NCI-H187 (cell line): ENCODE measurements at places on chromosomes 5 and 9.

- no peak for DNase-seq
Observed at GRCh38 chr5:54793468-54794134, 191.8 kb downstream of the ESM1 start.

DNA sequence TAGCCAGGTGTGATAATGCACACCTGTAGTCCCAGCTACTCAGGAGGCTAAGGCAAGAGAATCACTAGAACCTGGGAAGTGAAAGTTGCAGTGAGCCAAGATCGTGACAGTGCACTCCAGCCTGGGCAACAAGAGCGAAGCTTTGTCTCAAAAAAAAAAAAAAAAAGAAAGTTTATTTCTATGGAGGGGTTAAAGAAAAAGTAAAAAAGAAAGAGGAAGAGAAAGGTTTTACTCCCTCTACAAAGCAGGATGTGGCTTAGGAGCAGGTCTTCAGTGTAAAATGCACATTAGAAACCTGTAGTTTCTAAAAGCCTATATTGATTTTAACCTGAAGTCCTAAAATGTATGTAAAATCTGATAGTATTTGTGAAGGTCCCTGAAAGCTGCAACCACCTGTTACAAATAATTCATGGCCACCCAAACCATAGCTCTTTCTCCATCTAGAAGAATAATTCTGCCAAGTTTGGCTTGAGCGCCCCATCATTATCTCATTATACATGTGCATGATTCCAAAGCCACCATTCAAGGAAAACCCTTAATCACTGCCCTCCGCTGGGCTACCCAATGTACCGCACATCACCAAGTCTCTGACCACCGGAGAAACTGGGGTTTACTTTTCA, 3.4 kb downstream of the FNBP1 start:
- no peak for DNase-seq

GRCh38 chr5:117143406-117143805, 568.8 kb upstream of the SEMA6A start:
- DNase-seq: no peak

DNA sequence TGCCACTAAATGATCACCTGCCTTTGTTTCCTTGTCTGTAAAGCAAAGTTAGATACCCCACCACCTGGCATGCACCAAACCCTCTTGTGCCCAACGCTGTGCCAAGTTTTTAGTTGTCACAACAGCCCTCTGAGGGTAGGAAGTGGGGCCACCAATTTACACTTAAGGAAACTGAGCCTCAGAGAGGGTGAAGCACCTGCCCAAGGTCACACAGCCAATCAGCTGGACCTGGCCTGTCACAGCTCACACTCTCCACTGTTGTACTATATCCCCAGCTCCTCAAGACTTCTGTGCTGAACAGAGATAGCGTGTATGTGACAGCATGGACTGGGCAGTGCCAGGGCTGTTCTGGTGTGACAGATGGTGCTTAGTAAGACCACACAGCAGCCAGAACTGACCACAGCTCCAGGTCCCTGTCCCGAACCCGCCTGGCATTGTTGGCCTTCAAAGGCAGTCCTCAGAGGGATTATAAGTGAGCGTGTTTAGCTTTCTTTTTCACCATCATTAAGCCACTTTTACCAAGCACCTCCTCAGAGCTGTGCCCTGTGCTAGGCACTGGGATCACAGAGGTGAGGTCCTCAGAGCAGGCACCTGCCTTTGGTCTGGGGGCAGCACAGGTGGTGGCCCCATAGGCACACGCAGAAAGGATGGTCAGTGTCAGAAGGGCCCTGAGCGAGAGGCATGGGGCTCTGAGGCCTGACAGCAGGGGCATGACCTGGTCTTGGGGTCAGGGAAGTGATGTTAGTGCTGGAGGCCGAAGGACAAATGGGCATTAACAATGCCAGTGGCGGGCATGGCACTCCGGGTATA, 71.1 kb downstream of the COL27A1 start:
- no peak for DNase-seq

GRCh38 chr5:17087035-17087434, 130.4 kb upstream of the BASP1 start:
- DNase-seq: no peak

DNA sequence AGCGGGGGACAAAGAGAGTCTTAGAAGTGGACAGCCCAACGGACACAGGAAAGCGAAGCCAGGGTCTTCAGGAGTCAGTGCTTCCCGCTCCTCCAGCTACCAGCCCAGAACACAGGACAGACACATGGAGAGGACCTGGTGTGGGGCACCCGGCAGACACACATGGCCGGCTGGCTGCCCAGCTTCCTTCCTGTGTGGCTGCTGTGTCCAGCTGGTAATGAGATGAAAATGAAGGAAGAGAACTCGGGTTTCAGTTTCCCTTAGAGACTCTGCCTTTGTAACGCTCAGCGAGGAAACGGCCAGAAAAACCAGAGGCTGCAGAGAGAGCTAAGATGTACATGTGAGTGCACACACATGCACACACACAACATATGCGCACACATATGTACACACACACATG, 87.5 kb downstream of the SECISBP2 start:
- no peak for DNase-seq

- no peak for DNase-seq
Observed at GRCh38 chr9:102049586-102050246, 311.3 kb upstream of the GRIN3A start.

DNA sequence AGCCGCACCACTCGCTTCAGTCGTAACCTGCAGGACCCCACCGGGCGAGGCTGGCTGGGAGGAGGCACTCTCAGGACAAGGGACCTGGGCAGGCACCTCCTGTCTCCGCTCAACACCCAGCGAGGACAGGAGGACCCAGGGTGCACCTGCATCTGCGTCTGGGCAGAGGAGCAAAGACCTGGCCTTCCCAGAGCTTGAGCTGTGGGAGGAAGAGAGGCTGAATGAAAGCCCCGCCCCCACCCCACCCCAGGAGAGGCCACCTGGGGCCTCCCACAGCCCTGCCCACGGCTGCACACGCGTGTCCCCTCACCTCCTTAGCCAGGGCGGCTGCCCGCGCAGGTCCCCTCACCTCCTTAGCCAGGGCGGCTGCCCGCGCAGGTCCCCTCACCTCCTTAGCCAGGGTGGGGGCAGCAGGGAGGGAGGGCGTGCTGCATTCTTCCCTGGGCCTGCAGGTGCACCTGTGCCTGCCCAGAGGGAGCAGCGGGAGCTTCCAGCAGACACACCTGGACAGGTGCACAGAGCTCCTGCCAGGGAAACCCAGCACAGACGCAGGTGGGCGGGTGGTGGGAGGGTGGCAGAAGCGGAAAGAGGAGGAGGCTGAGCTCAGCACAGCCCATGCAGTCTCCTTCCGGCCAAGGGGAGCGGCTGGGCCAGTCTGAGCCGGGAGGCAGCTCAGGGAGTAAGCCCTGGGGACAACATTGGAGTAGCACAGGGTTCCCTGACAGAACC, 18.5 kb upstream of the SLC12A7 start:
- peak; percentile 85 for DNase-seq

- DNase-seq: no peak
Observed at GRCh38 chr5:58261605-58262004, 198.3 kb downstream of the PLK2 start.

- no peak for DNase-seq
Observed at GRCh38 chr5:143226361-143226760, 177.1 kb downstream of the NR3C1 start.

DNA sequence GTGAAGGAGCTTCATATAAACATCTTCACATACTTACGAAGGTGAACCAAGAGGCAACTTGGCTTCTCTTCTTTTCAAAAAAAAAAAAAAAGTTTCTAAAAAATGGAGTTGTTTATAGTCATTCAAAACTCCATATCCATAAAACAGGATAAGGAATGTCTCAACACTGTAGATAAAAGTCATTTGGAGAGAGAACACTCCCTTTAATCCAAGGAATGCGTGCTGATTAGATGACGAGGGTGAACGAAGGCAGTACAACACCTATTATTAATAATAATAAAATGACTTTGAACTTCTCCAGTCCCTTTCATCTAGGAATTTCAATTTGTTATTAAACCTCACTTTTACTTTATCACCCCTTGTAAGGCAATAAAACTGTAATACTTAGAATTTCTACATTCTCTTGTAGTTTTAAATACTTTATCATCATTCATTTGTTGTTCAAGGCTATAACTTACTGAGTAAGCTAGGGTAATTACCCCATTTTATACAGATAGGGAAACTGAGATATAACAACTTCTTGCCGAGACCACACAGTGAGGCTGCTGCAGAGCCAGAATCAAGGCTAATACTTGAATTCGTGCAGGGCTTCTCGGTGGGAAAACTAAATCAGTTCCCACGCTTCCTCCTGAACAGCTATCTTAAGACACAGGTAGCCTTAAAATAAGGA, 377.1 kb downstream of the EFNA5 start:
- no peak for DNase-seq

DNA sequence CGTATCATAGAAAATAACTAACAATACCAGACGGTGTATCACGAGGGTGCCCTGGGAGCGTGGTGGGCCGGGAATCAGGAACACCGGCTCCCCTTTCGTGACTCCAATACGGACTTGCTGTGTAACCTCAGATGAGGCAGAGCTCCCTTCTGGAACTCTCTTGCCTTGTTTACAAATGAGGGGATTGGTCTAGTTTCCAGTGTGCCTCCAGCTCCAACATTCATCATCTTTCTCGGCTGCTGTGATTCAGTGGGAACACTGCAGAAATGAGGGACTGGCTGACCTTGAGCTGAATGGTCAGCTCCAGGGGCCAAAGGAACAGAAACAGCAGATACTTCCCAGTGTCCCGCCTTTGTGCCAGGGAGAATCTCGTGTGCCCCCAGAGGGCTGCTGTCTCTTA, 22.6 kb upstream of the TGFBI start:
- no peak for DNase-seq

- DNase-seq: no peak
Observed at GRCh38 chr5:172085738-172086137, 79.3 kb upstream of the FBXW11 start.

- no peak for DNase-seq
Observed at GRCh38 chr9:27749838-27750237, 176.6 kb upstream of the C9orf72 start.

DNA sequence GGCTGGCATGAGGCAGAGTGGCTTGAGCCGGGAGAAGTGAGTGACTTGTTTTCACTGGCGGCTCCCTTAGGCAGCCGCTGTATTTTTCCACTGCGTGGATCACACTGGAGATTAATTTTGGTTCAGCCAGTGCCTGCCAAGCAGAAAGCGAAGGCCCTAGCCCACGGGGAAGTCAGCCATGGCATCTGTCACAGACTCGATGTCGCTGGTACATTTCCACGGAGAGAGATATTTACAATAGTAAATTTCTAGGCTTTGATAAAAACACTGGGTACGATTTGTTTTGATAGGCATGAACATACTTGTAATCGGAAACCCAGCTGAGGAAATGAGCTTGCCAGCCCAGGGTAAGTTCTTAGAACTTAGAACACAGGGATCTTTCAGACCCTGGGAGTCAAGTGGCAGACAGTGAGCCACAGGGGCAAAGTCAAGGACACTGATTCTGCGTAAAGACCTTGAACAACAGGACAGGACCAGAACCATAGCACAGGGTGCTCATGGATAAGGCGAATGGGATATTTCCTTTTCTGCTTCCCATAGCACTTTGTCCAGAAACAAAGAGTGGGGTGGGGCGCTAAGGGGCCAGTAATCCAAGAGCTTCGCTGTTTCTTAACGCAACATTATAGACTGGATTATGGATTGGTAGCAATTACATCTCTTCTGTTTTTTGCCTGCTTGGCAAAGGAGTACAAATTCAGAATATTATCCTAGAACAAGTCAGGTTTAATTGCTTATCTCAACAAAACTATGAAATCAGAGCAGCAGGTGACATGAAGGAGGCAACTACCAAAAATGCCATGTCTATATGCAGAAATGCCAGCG, 4.5 kb downstream of the DUSP1 start:
- DNase-seq: no peak

DNA sequence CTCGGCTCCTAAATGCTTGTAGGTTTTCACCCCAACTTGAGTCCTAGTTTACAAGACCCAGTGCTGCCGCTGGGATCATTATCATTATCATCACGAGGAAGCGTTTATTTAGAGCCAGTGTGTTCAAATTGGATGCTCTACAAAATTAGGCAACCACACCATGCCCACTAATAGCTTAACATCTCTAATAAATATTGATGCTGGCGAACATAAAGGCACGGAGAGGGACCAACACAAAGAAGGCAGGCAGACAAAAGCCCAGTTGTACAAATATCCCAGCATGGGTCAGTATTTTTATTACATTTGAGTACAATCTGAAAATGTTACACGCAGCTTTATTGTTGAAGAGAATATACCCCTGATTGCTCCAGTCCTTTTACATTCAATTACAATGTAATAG, 4.7 kb downstream of the CFAP77 start:
- no peak for DNase-seq

DNA sequence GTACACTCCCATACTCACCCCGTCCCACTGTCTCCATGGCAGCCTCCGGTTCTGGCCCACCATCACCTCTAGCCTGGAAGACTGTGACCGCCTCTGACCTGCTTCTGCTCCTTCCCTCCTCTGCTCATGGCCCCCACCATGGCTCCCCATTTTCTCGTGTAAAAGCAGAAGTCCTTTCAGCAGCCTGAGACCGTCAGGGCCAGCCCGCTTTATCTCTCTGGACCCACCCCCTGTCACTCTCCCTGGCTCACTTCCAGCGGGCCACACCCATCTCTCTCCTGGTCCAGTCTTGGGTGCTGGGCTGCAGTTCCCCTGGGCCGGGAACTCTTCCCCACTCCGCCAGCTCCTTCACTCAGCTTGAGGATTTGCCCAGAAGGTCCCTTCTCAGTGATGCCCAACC, 96.0 kb upstream of the RUFY1 start:
- no peak for DNase-seq

GRCh38 chr5:14184725-14185124, 41.6 kb downstream of the TRIO start:
- no peak for DNase-seq

GRCh38 chr5:131302506-131302905, 38.7 kb downstream of the CDC42SE2 start:
- DNase-seq: no peak

- DNase-seq: peak; percentile 14
Observed at GRCh38 chr5:93894601-93895354, 153.4 kb upstream of the POU5F2 start.

GRCh38 chr5:10564838-10565784, 1.2 kb downstream of the ANKRD33B start:
- DNase-seq: no peak

- no peak for DNase-seq
Observed at GRCh38 chr5:52598968-52599367, 188.7 kb upstream of the ITGA1 start.

GRCh38 chr5:60248901-60249300, 355.4 kb upstream of the PDE4D start:
- DNase-seq: no peak

GRCh38 chr9:17116400-17116837, 18.4 kb upstream of the CNTLN start:
- DNase-seq: no peak

DNA sequence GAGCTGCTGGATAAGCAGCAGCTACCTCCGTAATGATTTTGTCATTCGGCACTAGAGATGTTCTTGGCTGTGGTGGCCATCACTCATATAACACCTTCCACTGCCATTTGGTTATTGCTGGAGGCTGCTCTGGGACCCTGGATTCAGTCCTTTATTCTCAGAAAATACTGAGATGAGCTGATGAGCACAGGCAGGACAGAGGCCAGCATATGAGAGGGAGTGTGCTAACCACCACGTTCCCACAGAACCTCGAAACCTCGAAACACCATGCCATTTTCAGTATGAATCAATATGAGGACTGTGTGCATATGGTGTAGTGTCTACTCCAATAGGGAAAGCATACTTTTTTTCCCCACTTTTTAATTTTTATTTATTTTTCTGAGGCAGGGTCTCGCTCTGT, 56.6 kb downstream of the ADAM19 start:
- DNase-seq: no peak
